ENCODE measurements at places on chromosomes 5 and 9.

DNA sequence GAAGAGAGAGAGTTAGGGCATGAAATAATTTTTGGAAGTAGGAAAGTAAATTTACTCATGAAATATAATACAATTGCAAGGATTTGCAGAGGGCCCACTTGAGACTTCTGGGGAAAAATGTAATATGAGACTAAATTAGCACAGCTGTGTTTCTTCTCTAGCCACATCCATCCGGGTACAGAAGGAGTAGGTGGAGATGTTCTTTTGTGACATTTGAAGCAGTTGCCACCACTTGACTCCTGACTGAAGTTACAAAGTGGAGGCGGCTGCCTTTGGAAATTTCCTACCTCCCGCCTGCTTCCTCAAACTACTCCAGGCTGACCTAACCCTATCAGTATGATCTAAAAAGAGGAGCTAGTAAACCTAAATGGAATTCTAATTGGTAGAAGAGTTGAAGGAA, 58.1 kb upstream of the SHISAL2B start:
- no peak overlapping the region for H3K4me3 ChIP-seq
- no peaks in the 10 kb centered on the region for H3K27me3 ChIP-seq
- H3K4me1 ChIP-seq: no peaks in the 10 kb centered on the region
- no peak overlapping the region for H3K27ac ChIP-seq

- no peak for DNase-seq
- no peak overlapping the region for H3K4me3 ChIP-seq
- no peaks in the 10 kb centered on the region for H3K36me3 ChIP-seq
- no peaks in the 10 kb centered on the region for H3K4me1 ChIP-seq
- no peak overlapping the region for H3K27ac ChIP-seq
Observed at GRCh38 chr5:4740156-4740555, 400.0 kb upstream of the ADAMTS16 start.

DNA sequence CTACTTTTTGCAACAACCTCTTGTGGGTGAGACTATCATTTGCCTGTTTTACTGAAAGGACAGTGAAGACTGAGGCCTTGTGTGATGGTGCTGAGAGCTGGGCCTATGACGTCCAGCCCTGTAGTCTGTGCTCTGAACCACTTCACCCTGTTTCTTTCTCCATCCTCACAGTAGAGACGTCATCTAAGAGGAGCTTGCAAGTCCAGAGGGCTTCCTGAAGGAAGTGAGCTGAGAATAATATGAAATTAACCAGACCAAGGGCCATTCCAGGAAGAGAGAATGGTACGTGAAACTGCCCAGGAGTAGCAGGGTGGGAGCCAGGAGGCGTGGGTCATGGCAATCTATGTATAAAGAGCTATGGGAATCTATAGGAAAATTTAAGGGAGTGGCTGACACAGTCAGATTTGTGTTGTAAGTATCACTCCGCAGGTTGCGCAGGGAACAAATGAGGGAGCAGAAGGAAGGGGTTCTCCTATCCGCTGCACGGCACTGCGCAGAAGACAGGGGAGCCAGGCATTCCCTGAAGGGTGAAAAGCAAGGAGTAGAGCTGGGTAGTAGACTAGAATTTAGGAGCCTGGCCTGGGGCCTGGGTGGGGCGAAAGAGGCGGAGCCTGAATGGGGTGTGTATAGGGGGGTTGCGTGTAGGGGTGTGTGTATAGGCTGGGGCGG, 596 bp upstream of the FGFR4 start:
- peaks cover 17% of the 10 kb centered on the region for H3K4me1 ChIP-seq
- no peak for DNase-seq
- H3K27me3 ChIP-seq: no peaks in the 10 kb centered on the region
- peak overlapping the region; percentile 93 for H3K27ac ChIP-seq

DNA sequence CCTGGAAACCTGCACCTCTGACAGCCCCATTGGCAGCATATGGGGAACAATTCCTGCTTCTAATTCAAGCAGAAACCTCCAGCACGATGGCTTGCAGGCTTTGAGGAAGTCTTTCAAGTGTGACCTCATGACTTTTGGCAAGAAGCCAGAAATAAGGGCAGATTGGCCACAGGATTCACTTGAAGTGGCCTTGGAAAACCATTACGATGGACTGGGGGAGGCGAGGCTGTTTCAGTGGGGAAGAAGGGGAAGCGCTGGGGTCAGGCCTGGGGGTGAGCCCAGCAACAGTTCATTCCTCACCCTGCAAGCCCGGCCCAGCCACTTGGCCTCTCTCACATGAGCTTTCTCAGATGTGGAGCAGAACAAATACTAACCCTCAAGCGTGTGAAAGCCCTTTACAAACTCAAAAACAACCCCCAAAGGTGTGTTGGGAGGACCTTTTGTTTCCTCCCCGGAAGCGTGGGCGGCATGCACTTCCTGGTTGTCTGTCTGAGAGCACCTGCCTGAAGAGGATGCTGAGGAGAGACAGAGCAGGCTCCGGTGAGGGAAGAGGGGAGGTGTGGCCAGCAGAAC, 26.9 kb upstream of the EEIG1 start:
- H3K27ac ChIP-seq: peak overlapping the region; percentile 1
- H3K4me1 ChIP-seq: no peaks in the 10 kb centered on the region
- no peaks in the 10 kb centered on the region for H3K27me3 ChIP-seq
- DNase-seq: peak; percentile 48
- H3K36me3 ChIP-seq: no peaks in the 10 kb centered on the region

DNA sequence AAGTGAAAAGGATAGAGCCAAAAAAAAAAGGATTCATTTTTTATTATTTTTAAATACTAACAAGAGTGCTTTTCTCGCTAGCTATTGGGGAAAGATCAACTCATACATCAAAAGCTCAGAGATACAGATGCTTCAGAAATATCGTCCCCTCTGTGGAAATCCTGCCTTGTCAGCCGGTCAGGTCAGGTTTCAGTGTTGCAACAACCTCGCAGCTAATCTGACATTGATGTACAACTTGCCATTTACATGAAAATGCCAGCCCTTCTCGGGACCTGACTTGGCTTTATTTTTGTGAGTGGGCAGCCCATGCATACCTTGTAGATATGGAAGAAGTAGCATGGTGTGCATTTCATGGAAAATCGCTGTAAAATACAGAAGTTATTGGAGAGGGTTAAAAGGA, 358.8 kb upstream of the ADAMTS16 start:
- no peaks in the 10 kb centered on the region for H3K27me3 ChIP-seq
- no peaks in the 10 kb centered on the region for H3K4me1 ChIP-seq
- no peak for DNase-seq
- H3K27ac ChIP-seq: no peak overlapping the region

DNA sequence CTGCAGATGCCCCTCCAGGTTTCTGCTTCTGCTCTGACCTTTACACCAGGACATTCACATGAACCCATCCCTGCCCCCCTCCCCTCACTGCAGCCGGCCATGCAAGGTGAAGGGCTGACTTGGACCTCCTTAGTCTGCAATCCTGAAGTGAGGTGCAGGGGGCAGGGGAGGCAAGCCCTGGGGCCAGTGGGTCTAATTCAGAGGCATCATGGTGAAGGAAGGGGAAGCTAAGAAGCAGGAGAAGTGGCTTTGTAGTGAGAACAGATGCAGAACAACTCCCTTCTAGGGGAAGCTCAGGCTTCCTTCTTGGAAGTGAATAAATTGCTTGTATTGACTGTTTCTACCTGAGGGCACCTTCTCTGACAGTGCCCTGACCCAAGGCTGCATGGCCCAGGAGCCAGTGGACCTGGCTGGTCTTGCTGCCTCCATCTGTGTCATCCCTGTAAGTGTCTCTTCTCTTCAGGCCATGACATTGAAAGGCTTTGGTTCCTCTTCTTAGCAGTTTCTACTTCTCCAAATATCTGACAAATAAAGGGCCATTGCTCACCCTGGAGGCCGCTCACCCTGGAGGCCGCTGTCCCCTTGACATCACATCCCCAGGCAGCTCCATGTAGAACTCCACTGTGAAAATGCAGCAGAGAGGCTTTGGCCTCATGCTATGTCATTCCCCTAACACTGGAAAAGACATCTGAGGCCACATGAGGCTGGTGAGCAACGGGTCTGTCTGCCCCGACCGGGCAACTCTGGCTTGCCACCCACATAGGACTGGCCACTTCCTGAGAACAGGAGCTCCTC, 55.3 kb downstream of the GADD45G start:
- peaks cover 32% of the 10 kb centered on the region for H3K4me1 ChIP-seq
- no peak overlapping the region for H3K27ac ChIP-seq
- H3K4me3 ChIP-seq: no peak overlapping the region
- H3K36me3 ChIP-seq: no peaks in the 10 kb centered on the region
- H3K27me3 ChIP-seq: no peaks in the 10 kb centered on the region

DNA sequence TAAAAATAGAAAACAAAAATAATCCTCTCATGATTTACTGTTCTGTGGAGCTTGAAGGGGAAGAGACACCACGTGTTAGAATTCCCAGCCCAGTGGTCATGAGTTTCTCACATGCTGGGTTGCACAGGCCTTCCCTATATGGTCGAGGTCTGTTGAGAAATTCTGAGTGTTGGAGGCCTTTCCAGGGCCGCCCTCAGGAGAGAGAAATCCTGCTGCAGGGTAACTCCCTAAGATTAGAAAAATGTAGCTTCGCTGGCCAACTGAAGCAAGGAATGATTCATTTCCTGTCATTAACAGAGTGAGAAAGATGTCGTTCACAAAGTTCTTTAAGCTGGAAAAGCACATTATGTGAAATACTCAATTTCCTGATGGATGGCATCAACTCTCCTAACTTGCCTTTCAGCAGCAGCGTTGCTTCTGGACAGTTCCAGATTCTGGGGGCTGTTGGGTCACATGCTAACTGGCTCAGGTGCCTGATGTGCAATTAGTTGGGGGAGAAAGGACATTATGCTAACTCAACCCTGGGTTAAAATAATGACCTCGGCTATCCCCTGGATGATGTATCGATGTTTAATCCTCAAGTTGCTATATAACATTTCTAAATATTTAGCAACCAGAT, 104.8 kb upstream of the CD180 start:
- no peaks in the 10 kb centered on the region for H3K36me3 ChIP-seq
- H3K27me3 ChIP-seq: no peaks in the 10 kb centered on the region
- H3K4me3 ChIP-seq: no peak overlapping the region
- peak overlapping the region; percentile 57 for H3K27ac ChIP-seq
- peak; percentile 59 for DNase-seq
